Natural killer cell treated with Interleukin-12 subunit alpha and Interleukin-12 subunit beta and Interleukin-15 and Interleukin-18, amount 100 ng/mL, for 72 hours (primary cell): ENCODE measurements at places on chromosomes 3 and 15. TPM values are rescaled to one million over a fixed set of nuclear protein-coding genes. Genes with fewer than 3 reads are reported as not detected.

DNA sequence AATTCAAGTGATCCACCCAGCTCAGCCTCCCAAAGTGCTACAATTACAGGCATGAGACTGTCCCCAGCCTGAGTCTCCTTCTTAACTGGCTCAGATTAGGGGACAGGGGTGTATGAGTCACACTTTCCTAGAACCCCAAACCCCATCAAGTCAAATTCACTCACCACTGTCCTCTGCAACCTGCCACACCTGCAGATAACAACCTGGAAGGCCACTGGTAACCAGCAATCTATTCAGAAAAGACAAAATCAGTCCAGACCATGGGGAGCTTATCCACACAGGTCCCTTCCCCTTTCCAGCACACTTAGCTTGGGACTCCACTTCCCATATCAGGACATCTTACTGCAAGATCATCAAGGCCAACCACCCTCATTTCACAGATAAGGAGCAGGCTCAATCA lies 6.4 kb downstream of the WDR73 start:
- no peak for DNase-seq

- no peak for DNase-seq
Measured at GRCh38 chr3:87179642-87180041, 47.5 kb upstream of the CHMP2B start.

- DNase-seq = no peak
Measured at GRCh38 chr3:182121401-182121800, 409.7 kb downstream of the SOX2 start.

GRCh38 chr3:156675830-156676767 lies 1.7 kb downstream of the TIPARP start:
- no peak for DNase-seq

DNA sequence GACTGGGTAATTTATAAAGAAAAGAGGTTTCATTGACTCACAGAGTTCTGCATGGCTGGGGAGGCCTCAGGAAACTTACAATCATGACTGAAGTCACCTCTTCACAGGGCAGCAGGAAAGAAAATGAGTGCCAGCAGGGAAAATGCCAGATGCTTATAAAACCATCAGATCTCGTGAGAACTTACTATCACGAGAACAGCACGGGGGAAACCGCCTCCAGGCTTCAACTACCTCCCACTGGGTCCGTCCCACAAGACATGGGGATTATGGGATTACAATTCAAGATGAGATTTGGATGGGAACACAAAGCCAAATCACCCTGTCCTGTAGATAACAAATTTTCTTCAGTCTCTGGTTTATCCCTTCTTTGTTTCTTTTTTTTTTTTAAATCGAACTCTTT lies 31.0 kb upstream of the AVEN start:
- DNase-seq = no peak

- no peak for DNase-seq
Measured at GRCh38 chr3:24769918-24770317, 275.3 kb upstream of the THRB start.

- no peak for DNase-seq
Measured at GRCh38 chr3:127637971-127638370, 9.0 kb downstream of the PODXL2 start.

DNA sequence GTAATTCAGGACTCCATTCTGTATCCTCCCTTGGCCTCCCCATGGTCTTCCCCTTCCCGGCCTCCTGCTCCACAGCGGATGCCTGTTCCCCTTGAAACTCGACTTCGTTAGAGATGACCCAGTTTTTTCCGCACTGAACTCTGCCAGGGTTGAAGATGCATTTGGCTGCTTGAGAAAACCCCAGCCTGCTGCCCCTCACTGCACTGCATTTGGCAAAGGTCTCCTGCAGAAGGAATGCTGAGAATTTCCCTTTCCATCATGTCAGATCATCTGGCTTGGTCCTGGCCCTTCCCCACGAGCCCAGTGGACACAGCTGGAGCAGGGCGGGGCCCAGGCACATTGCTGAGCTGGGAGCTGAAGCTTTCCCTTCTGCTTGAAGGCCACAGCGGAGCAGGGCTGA lies 37.6 kb upstream of the RGMA start:
- no peak for DNase-seq

GRCh38 chr3:86914670-86915069 lies 76.3 kb downstream of the VGLL3 start:
- DNase-seq = no peak

DNA sequence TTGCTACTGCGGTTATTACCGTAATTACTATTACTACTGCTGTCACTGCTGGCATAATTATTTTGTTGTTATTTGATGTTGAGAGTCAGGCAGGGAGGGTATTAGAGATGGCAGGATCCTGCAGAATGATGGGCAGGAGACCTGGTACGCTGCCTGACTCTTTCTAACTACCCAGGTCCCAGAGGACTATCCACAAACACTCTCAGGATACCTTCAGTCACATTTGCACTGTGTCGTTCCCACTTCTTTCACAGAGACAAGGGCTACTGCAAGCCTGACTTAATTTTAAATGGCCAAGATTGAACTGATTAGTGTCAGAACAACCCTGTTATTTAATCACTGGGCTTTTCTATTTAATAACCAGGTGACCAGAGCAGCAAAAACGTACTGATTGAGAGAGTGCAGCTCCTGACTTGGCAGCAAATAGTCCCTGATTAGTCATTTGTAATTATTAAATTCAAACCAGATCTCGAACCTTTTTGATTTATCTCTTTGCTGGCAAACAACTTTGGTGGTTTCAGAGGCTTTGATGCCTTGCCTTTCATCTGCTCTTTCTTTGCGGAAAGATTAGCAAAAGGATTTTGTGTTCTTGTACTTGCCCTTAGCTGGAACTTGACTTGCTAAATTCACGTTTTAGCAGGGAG lies 88.8 kb upstream of the ARHGEF3 start:
- DNase-seq = no peak

- DNase-seq = no peak
Measured at GRCh38 chr15:52234596-52235541, 43.7 kb upstream of the GNB5 start.

DNA sequence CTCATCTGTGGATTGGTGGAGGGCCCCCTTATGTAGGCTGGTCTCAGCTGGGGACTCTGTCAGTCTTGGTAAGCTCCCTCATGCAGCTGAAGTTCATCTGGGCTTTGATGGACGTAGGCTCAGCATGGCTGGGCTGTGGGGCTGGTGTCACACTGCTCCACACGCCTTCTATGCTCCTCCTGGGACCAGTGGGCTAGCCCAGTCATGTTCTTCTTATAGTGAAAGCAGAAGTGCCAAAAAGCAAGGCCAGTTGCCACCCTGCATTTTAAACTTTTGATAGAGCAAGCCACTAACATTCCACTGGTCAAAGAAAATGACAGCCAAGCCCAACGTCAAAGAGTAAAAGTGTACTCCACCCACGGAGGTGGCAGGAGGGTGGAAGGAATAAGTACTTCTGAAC lies 165.5 kb downstream of the MEX3B start:
- no peak for DNase-seq

GRCh38 chr3:182201456-182202168 lies 489.9 kb downstream of the SOX2 start:
- DNase-seq = no peak

DNA sequence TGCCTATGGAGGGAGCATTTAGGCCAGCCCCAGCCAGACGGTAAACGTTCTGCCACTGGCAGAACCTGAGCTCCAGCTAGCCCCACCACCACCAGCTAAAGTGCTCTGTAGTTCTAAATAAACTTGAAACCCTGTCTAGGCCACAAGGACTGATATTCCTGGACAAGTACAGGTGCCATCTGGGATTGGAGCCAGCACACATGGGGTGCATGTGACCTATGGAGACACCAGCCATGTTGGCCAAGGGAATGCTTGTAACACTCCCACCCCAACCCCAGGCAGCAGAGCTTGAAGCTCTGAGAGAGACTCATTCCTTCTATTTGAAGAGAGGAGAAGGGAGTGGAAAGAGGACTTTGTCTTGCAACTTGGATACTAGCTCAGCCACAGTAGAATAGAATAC lies 284.5 kb upstream of the DCBLD2 start:
- DNase-seq = no peak

DNA sequence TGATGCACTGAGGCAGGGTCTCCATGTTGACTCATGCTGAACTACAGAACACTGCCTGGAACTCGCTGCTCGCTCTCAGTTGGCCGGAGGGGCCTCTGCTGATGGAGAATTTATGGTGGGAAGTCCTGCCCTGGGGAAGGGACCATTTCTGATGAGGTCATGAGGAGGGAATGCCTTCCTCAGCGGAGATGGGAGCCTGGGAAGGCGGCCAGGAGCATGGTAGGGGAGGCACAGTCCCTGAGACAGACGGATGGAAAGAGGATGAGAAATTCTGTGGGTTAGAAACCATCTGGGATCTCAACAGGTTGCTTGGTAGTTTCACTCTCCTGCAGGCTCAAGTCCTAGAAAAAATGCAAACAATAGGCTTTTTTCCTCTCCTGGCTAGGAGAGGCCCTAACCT lies 56.8 kb upstream of the TPM1 start:
- DNase-seq = no peak

DNA sequence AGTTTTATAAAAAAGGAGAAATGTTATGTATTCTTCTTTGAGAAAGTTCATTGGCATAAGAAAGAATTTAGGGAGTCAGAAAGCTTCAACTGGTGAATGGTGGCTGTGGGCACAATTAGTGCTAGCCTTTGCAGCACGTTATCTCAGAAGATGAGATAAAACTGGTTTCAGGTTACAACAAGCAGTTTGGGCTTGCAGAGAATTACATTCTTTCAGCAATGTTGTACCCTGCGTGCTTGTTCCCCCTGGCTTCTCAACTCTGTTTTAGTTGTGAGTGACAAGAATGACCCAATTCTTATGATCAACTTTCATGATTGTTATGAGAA lies 31.6 kb upstream of the ACP3 start:
- DNase-seq = no peak

DNA sequence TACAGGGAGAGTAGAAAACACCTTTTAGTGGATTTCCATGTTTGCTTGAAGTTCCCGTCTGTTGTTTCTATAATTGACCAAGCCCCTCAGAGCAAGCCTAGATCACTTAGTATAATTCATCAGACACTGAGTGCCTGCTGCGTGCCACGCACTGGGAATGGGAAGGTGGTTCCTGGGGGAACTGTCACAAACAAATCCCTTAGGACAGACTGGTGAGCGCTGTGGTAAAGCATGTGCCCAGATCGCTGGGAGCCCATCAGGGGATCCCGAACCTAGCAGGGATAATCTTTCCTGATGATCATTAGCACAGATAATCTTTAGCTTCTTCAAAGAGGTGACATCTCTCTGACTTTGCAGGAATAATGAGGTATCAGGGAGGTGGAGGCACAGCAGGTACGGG lies 9.6 kb downstream of the MRPS11 start:
- DNase-seq = no peak

DNA sequence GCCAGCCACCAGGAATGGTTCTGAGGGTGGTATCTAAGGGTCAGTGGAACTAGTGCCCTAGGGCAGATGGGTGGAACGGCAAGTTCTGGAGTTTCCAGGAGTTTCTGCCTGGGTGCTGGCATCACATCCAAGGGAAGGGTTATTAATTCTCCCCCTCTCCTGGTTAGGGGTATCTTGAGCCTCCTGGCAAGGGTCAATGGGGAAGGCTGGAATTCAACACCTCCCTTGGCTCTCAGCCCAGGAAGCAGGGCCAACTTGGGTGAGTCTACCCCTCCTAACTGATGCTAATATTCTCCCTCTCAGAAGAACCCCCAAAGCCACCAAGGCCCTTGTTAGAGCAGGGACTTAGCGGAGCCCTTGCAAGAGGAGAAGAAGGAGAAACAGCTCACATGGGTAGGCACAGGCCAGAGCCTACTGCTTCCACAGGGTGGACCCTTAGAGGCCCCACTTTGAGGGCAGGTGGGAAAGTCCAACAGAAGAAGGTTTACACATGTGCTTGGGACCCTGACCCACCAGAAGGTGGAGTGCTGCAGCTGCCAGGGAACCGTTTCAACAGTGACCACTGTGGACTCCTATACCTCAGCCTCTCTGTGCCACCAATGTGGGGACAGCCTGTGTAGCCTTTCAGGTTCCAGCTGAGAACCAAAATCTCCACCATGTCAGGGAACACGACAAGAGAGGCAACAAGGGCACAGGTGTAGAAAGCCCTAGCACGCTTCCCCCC lies 3.3 kb downstream of the TMEM115 start:
- DNase-seq = no peak

DNA sequence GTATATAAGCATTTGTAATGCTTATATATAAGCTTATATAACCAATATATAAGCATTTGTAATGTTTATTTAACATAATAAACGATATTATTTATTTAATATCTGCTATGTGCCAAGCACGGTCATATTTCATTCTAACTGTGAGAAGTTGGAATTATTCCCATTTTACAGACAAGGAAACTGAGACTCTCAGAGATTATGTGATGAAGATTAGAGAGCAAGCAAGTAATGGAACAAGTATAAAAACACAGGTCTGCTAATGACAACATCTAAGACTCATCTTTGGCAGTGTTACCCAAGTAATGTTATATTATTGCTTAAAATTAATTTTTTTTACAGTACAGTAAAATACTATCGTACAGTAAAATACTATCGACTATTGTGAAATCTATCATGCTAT lies 4.4 kb downstream of the ATOSA start:
- no peak for DNase-seq

DNA sequence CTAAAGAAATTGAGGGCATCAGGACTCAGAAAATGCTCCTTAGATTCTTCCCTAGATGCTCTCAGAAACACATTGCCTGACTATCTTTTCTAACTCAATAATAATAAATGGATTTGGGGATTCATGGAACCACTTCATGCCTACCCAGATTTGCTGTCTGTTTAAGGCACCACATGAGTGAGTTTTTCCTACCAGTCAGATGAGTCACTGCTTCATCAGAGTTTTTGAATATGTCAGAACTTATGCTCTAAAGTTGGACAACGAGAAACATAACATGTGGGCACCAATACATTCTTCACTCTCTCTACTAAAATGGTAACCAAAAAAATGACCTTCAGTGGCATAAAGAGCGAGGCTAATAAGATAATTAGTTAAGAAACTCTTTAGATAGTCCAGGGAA lies 1135.1 kb downstream of the TUSC7 start:
- DNase-seq = no peak

DNA sequence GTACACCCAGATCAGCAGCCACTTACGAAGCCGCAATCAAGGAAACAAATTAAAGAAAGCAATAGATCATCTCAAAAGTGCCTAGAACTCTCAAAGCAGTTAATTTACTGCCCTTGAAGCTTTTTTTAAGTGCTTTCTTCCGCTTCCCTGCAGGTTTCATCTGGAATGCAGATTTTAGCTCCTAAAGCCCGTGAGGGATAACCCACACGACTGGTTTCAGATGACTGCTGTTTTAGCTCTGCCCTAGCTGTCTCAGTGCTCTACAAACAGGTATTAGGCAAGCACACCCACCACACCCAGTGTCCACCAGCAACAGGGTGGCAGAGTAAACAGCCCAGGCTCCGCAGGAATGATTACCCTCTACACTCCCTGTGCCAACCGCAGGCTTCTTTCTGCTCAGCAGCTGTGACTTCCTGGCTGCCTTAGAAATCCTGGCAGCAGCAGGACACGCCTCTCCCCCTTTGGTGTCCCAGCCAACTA lies 126.0 kb downstream of the FMN1 start:
- no peak for DNase-seq

Gene FETUB
- not detected for total RNA-seq

Gene SV2B
- total RNA-seq = not detected

Gene C3orf49
- total RNA-seq = not detected

Gene CPN2
- not detected for total RNA-seq

Gene EPHA3
- not detected for total RNA-seq

Gene EHD4
- 24.5 TPM for total RNA-seq
